ENCODE measurements at places on chromosomes 16 and 17.

- DNase-seq: no peak
Measured at GRCh38 chr17:67983383-67983688, 12.9 kb downstream of the C17orf58 start.

DNA sequence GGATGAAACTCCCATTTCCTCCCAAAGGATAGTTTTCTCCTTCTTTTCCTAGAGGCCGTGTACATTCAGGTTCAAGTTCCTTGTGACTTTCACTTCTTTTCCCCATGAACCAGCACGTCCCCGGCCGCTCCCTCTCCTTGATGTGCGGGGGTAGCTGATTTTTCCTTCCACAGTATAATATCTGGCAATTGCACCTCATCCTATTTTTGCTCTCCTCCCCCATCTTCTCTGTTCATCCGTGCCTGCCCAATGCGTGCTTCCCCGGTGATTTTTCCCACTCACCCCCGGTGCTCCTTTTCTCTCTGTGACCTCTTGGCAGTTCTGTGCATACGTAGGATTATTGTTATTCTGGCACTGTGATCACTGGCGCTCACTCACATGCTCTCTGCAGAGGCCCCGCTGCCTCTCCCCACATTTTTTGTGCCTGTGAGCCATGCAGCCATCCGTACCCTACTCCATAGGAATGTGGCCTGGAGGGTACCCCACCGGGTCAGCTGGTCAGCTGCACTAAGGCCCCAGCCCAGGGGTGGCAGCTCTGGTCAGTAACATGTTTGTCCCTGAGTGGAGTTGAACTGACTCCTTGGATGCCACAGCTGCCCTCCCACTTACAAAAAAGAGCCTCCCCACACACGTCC, 100.0 kb downstream of the NTN1 start:
- no peak for DNase-seq

GRCh38 chr16:68499006-68499405, 40.1 kb upstream of the ZFP90 start:
- DNase-seq: no peak

GRCh38 chr16:50476486-50477255, 71.5 kb upstream of the NKD1 start:
- DNase-seq: no peak

GRCh38 chr16:11759997-11760396, 17.3 kb upstream of the TXNDC11 start:
- no peak for DNase-seq

- no peak for DNase-seq
Measured at GRCh38 chr16:78004517-78004916, 17.8 kb upstream of the CLEC3A start.

- no peak for DNase-seq
Measured at GRCh38 chr17:36661047-36661666, 59.8 kb downstream of the MRM1 start.

- DNase-seq: no peak
Measured at GRCh38 chr16:129075-129474, 9.4 kb downstream of the NPRL3 start.

DNA sequence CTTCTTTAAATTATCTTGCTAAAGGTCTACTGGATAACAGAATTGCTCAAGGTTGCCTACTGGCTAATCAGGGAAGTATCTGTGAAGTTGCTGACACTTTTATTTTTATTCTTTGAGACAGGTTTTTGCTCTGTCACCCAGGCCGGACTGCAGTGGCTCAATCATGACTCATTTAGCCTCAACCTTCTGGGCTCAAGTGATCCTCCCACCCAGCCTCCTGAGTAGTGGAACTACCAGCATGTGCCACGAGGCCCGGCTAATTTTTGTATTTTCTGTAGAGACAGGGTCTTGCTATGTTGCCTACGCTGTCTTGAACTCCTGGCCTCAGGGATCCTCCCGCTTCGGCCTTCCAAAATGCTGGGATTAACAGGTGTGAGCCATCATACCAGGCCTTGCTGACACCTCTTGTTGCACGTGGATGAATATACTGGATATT, 43.1 kb downstream of the GLG1 start:
- no peak for DNase-seq

DNA sequence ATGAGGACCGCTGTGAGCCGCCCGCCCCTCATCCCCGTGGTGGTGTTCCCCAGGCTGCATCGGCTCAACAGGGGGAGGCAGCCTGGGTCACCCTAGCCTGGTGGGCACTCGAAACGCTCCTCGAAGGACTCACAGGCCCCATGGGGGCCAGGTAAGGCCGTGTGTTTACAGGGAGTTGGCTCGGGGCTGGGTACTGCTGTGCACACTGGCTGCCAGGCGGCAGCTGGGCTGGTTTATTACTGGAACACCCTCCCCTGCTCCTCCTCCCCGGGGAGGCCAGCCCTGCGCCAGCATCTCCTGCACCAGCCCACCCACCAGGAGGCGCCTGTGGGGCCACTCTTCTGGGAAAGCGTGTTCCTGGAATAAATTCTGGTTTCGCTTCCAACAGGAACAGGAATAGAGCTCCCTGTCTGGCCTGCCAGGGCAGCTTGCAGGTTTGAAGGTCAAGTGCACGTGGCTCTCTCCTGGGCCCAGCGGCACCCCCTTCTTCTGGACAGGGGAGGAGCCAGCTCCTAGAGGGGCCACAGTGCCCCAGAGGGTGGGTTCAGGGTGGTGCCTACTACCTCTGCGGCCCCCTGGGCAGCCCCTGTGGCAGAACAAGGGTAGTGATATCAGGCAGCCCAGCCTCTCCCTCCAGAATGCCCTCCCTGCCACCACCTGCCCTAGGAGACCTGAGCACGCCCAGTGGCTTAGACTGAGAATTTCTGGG, 11.3 kb downstream of the MCRIP1 start:
- DNase-seq: no peak

DNA sequence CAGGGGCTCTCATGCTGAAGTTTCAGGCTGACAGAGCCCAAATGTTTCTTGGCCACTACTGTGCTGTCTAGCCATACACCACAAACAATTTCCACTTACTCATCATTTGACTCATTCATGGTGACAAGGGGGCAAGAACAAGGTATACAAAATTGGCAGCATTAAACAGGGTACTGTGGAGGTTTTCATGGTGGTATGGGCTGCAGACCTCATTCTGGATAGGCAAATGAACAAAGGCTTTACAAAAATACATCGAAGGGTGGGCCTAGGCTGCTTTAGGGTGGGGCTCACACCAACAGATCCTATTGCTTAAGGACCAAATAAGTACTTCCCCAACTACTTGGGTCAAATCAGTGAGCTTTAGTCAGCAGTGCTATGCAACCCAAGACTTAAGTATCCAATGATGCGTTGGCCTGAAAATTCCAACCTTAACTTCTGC, 53.0 kb downstream of the N4BP1 start:
- DNase-seq: no peak
